Foreskin keratinocyte (primary cell): ENCODE measurements at places on chromosomes 12 and 14. TPM values are rescaled to one million over a fixed set of nuclear protein-coding genes. Genes with fewer than 3 reads are reported as not detected.

- DNase-seq, result peak; percentile 97
Observed at GRCh38 chr12:113245695-113246477, 24.6 kb downstream of the TPCN1 start.

DNA sequence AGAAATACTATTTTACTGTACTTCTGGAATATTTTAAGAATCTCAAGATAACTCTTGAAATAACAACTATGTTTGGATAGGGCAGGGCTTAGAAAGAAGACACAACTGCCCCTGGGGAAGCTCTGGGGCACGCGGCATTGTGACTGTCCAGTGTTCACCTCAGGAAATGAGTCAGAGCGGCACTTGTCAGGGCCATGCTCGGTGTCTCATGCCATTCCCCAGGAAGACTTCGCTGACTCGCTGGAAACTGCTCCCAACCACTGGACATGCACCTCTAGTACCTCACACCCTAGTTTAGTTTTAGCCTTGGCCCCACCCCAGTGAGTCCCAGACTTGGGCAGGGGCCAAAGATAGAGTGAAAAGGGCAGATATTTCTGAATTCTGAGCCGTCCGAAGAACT is 192.0 kb downstream of the TTC7B start:
- peak; percentile 75 for DNase-seq

- DNase-seq, result no peak
Observed at GRCh38 chr12:129351481-129351880, 498.2 kb downstream of the GLT1D1 start.

GRCh38 chr12:93176610-93177126 is 201.1 kb upstream of the NUDT4 start:
- DNase-seq, result no peak

DNA sequence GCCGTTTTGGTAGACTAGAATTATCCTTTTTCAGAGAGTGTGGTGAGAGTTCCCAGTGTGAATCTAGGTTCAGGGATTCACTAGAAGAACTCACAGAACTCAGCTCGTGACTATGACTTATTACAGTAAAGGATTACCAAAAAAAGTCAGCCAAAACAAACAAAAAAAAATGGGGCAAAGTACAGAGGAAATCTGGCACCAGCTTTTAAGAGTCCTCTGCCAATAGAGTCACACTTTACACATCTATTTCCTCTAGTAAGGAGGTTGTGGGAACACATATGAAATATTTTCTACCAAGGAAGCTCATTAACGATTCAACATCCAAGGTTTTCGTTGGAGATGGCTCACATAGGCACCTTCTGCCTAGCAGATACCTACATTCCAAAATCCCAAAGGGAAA is 28.2 kb downstream of the TSPAN19 start:
- DNase-seq, result no peak

GRCh38 chr12:110262442-110263388 is 18.3 kb upstream of the ATP2A2 start:
- no peak for DNase-seq

- DNase-seq, result no peak
Observed at GRCh38 chr12:65619018-65619417, 205.3 kb upstream of the HMGA2 start.

DNA sequence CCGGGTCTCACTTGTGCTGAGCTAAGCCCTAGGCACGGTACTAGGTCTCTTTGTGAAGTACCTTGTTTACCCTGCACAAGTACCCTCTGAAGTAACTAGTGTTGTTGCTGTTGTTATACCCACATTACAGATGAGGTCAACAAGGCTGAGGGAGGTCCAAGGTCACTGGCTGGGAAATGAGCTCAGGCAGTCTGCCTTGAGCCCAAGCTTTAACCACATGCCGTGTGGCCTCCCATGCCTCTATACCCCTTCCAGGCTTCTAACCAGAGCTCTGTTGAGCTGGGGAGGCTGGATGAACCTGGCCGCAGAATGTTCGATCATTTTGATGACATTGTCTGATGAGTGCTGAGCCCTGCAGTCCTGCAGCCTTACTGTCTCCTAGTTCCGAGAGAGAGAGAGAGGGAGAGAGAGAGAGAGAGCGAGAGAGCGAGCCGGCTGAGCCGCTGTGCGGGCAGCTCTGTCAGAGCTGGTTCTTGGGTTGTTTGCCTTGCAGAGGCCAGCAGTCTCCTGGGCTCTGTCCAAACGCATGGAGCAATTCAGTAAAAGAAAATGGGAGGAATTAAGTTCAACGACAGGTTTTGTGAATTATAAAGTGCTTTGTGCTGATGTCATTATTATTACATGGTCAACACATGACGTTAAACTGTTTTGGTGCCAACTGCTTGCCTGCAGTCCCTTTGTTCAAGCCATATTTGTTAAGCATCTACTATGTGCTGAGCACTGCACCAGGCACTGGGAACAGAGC is 13.1 kb downstream of the JDP2 start:
- DNase-seq, result no peak

- DNase-seq, result no peak
Observed at GRCh38 chr12:70459786-70460185, 93.7 kb downstream of the KCNMB4 start.

GRCh38 chr12:89544022-89544421 is 18.2 kb upstream of the POC1B start:
- DNase-seq, result no peak

DNA sequence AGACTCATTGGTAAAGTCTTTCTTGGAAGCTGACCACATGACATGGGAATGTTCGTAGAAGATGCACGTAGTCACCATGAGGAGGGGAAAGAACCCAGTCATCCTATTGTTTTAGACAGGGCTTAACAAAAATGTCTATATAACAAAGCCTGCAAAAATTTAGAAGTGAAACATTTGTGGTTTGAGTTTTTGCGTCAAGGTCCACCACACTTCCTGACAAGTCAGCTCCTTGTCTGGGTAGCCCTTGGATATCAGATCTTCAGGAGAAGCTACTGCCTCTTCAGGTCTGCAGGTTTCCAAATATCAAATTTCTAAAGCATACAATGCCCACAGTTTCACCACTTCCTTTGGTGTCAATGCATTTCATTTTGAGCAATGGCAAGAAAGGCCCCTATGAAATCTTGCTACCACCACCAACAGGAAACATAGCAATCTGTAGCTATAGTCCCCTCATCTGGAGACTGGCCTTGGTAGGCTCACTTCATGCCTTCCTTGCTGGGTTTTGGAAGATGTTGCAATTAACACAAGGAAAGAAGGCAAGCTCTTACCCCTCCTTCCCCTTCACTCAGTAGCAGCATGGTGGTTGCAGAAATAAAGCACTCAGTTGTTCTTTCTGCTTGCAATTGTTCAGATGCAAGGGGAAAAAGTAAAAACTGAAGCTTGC is 235.2 kb downstream of the PCNX1 start:
- DNase-seq, result peak; percentile 97

DNA sequence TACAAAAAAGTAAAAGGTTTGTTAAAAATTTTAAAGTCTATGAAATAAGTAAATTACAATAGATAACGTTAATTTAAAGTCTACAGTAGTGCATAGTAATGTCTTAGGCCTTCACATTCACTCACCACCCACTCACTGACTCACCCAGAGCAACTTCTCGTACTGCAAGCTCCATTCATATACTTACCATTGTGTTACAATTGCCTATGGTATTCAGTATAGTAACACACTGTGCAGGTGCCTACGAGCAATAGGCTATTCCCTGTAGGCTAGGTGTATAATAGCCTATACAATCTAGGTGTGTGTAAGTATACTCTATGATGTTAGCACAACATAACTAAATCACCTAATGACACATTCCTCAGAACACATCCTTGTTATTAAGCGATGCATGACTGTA is 435.3 kb upstream of the TMTC1 start:
- DNase-seq, result peak; percentile 33

DNA sequence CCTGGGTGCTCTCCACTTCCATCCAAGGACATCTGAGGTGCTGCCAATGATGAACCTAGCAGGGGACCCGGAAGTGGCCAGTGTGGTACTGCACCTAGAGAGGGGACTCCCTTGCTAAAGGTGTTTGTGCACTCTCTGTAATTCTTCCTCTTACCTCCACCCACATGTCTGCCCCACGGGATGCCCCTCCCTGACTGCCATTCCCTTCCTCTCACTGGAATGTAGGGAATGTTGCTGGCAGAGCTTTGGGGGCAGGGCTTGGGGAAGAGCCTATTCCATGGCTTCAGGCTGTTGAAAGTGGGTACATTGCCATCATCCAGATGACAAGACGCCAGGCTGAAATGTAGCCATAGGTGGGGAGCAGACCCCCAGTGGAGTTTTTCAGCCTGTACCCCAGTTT is 153.2 kb downstream of the SMOC1 start:
- DNase-seq, result no peak

DNA sequence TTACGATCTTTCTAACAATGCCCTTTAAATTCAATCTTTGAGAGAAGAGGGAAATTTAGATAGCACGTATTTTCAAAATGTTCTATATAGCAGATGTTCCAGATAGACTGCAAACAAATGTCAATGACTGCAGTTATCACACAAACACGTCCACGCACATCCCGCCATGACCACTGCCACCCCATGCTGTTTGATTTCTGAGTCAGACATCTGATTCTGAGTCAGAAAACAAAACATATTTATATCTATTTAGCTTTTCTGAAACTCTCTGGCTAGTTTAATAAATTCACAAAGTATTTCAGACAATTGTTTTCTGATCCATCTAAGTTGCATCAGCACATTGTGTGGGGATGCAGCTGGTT is 105.9 kb upstream of the BCAT1 start:
- DNase-seq, result peak; percentile 51

DNA sequence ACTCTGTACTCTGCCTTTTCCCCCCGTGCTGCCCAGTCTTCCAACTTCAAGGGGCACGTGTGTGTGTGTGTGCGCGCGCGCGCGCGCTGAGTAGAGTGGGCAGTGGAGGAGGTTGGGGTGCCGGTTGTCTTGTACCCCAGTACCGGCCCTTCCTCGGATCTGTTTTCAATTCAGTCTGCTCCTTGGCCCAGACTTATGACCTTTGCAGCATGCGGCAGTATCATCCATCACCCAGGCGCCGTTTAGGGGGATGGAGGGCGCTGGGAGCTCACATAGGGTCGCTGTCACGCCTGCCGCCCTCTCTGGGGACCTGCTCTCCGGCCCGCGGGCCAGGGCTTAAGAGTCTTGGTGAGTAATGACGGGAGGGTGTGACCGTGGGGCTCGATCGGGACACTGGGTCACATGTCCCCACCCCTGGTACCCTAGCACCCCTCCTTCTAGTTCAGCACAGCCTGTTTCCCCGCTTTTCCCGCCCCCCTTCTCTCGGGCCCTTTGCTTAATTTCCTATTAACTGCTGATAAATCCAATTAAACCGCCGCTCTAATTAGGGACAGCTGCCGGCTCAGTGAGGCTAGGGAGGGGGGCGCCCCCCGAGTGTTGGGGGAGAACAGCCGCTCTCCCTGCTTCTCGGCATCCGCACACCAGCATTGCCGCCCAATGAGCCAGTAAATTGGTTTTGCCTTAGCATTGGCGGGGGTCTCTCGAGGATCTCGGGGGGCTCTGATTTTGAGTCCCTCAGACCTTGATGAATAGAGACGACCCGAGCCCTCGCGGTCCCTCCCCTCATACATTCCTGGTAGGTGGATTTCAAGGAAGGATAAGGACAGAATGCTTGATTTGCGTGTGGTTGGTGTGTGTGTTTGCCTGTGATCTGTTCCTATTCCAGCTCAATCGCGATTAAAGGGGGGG is 9.3 kb downstream of the STAC3 start:
- no peak for DNase-seq

DNA sequence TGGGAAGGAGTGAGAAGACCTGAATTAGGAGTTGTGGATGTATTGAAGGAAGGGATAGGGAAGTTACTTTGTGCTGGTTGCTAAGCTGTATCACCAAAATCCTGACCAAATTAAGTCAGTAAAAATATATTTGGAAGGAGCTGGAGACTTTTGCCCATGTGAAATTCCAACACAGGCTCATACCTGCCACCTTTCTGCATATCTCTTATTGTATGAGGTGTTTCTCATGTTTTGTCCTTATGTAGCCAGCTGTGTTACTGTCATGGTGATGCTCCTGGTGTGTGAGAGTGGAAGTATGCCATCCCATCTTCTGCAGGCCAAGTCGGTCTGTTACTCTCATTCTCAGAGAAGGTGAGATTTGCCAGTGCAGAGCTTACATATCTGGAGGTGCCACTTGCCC is 29.4 kb upstream of the RNU6-8 start:
- peak; percentile 65 for DNase-seq

- no peak for DNase-seq
Observed at GRCh38 chr14:35963209-35963608, 137.1 kb downstream of the BRMS1L start.

GRCh38 chr14:75144944-75145343 is 18.1 kb upstream of the NEK9 start:
- no peak for DNase-seq

- DNase-seq, result no peak
Observed at GRCh38 chr12:26921886-26922285, 15.9 kb downstream of the INTS13 start.

DNA sequence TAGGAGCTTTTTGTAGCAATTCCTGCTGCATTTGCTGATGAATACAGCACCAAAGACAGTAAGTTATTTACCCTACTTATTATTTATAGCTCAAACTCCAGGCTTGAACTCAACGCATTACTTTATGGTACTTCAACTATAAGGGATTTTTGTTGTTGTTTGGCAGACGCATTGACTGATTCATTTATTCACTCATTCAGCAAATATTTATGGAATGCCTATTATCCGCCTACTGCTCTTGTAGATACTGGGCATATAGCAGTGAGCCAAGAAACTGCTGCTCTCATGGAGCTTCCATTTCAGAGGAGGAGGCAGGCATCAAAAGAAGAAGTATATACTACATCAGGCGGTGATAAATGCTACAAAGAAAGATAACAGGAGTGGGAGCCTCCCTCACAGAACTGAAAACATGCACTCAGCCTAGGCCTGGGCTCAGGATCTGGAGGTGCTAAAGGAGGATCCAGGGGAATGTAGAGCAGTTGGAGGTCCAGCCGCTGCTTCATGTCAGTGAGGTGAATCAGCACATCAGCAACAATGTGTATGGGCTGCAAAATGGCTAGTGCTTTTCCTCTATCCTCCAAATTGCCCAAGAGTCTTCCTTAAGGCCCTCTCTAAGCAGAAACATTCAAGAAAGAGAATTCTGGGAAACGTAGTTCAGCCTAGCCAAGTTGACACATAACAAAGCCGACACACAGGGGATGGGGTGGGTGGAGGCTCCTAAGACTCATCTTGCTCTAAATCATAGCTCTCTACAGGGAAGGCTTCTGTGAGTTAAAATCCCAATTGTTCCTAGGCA is 157.5 kb downstream of the NRXN3 start:
- DNase-seq, result peak; percentile 2

DNA sequence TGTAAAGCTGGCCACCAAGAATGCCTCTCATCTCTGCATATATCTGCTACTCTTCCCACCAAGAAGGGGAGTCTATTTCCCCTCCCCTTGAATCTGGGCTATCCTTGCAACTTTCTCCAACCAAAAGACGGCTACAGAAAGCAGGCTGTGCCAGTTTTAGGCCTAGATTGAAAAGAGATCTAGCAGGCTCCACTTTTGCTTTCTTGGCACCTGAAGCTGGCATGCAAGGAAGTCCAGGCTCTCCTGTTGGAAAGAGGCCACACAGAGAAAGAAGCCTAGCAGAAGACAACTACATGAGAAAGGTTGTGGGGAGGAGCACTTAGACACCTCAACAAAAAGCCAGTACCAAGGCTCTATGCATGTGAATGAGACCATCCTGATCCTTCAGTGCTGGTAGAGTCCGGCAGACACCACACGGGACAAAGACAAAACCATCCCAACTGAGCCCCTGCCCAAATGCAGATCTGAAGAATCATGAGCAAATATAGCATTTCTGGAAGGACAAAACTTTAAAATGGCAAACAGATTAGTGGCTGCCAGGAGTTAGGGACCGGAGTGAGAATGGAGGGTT is 68.0 kb downstream of the SPPL3 start:
- DNase-seq, result no peak

Gene ARID2
- 3.4 and 4.1 TPM in 2 replicates for polyA plus RNA-seq

Gene TCL1A
- polyA plus RNA-seq, result not detected in 2 replicates

Gene TAS2R20
- polyA plus RNA-seq, result 0.08 TPM in 1 of 2 replicates, not detected in the other

Gene SCN8A
- polyA plus RNA-seq, result 0.16 and 0.49 TPM in 2 replicates

Gene NID2
- 0.97 and 1.7 TPM in 2 replicates for polyA plus RNA-seq
